Activated CD4-positive, alpha-beta T cell treated with anti-CD3 and anti-CD28 coated beads, Interleukin-2, amount 50 U/mL, for 48 hours (primary cell): ENCODE measurements at places on chromosomes 6 and 20.

DNA sequence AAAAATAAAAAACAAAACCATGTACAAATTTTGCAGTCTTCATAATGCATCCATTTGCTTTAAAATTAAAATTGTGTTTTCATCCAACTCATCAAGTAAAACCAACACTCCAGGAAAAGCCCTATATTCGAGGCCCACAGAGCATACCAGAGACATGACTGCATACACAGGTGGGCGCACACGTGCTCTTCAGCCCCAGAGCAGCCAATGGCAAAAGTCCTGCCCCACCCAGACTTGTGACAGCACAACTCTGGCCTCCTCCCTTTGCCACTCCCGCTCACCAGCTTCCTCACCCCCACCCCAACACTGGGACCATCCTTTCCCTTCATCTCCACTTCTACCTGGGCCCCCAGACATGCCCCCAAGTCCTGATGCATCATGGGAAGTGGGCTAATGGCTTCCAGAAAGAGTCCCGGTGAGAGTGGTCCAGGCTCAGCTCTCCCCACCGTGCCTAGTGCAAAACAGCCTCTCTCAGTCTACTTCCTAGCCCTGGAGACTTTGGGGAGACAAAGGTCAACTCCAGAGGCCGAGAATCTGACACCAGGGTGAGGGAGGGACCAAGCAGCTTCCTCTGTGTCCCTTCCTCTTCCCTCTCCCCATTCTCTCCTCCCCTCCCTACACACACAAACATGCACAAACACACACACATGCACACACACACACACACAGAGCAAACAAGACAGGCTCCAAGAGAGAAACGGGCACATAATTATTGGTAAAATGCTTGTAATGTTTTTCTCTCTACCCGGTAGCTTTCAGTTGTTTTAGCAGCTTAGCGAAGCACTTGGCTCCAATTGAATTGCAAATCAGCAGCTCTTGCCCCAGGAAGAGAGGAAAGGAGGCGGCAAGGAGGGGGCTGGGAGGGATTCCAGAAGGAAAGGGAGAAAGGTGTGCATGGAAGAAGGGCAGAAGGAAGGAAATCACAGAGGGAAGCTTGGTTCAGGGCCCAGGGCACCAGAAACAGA lies 14.3 kb downstream of the GRM4 start:
- DNase-seq, result no peak

GRCh38 chr20:48360342-48360975 lies 467.3 kb downstream of the PREX1 start:
- no peak for DNase-seq

DNA sequence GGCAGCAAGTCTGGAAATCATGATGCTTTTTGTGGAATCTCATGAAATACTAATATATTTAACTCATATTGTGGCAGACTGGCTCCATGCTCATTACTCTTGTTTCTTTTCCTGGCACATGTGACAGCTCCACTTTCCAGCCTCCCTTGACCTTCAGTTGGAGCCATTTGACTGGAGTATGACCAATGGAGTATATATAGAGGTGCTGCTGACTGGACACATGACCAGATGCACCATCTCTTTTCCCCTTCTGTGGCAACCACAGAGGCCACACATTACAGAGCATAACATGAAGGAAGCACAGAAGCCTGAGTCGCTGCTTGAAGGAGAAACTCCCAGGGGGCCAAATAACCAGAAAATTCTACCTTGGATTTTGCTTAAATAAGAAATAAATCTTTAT lies 77.4 kb downstream of the MKKS start:
- DNase-seq, result no peak

DNA sequence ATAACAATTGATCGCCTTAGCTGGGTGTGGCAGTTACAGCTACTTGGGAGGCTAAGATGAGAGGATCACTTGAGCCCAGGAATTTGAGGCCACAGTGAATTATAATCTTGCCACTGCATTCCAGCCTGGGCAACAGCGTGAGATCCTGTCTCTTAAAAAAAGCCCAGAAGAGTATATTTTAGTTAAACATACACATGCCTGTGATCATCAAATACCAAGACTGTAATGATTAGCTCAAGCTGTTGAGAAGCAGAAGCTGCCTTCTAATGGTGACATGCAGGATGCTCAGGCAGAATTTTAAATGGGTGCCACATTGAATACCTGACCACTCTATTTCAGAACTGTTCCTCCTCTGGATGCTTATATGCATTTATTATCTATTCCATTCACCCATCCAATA lies 8.9 kb upstream of the TMEM14A start:
- DNase-seq, result no peak

GRCh38 chr6:34973547-34974248 lies 84.6 kb downstream of the ANKS1A start:
- no peak for DNase-seq

GRCh38 chr6:123980311-123980710 lies 176.6 kb downstream of the NKAIN2 start:
- DNase-seq, result no peak

GRCh38 chr20:52601295-52601971 lies 370.7 kb upstream of the TSHZ2 start:
- DNase-seq, result no peak

GRCh38 chr6:156618600-156619205 lies 158.5 kb upstream of the ARID1B start:
- DNase-seq, result no peak
